ENCODE measurements at places on chromosomes 11 and 22.
A peak's percentile ranks its signal among the peaks of the same experiment; 100 is the strongest.

- peaks cover 36% of the 10 kb centered on the region for H3K36me3 ChIP-seq
- H3K4me3 ChIP-seq = no peak overlapping the region
- no peaks in the 10 kb centered on the region for H3K4me1 ChIP-seq
- no peak overlapping the region for H3K27ac ChIP-seq
Observed at GRCh38 chr11:46808799-46809431, 37.2 kb downstream of the CKAP5 start.

DNA sequence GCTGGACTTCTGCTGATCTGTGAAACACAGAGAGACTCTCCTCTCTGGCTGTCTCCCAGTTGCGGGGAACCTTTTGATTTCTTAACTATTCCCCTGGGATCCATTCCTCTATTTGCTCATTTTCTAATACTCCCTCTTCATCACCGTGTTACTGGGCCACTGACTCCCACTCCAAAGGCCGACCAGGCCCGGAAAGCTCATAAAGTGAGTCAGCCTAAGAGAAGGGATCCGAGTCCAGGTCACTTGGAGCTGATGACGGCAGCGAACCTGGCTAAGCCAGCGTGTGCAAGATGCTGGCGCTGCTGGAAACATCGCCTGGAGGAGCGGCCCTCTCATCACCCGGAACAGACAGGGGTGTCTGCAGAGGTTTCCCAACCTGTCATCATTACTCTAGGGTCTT is 112.8 kb downstream of the FBXO7 start:
- DNase-seq = no peak
- no peaks in the 10 kb centered on the region for H3K36me3 ChIP-seq
- no peaks in the 10 kb centered on the region for H3K27me3 ChIP-seq
- H3K27ac ChIP-seq = no peak overlapping the region

- no peaks in the 10 kb centered on the region for H3K36me3 ChIP-seq
- no peak overlapping the region for H3K27ac ChIP-seq
- peaks cover 20% of the 10 kb centered on the region for H3K27me3 ChIP-seq
- no peak for DNase-seq
- H3K4me1 ChIP-seq = no peaks in the 10 kb centered on the region
Observed at GRCh38 chr11:134003792-134004495, 47.2 kb upstream of the IGSF9B start.

GRCh38 chr11:45538363-45538762 is 127.1 kb downstream of the CHST1 start:
- no peak overlapping the region for H3K27ac ChIP-seq
- peaks cover 5% of the 10 kb centered on the region for H3K27me3 ChIP-seq
- H3K4me1 ChIP-seq = no peaks in the 10 kb centered on the region
- no peak overlapping the region for H3K4me3 ChIP-seq

- peaks cover 11% of the 10 kb centered on the region for H3K36me3 ChIP-seq
- H3K4me3 ChIP-seq = no peak overlapping the region
- H3K27ac ChIP-seq = no peak overlapping the region
- no peak for DNase-seq
- no peaks in the 10 kb centered on the region for H3K27me3 ChIP-seq
- no peaks in the 10 kb centered on the region for H3K4me1 ChIP-seq
Observed at GRCh38 chr11:9473408-9473807, 12.6 kb downstream of the ZNF143 start.

DNA sequence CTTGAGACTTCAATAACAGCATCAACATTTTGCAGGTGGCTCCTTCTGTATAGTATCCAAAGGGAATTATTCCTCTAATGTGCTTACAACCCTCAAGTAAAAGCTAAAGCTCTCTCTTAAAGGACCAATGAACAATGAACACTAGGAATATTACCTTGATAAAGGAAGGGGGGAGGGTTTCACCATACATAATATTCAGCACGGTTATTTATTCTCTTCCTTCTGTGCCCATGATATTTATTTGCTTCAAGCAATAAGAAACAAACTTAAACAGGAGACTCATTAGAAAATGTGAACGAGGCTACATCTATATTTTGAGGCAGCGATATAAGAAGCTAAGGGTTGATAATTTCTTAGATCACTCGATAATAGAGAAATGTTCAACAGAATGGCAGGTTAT is 21.2 kb downstream of the BLID start:
- no peaks in the 10 kb centered on the region for H3K27me3 ChIP-seq
- no peak for DNase-seq
- H3K27ac ChIP-seq = peak overlapping the region; percentile 93

DNA sequence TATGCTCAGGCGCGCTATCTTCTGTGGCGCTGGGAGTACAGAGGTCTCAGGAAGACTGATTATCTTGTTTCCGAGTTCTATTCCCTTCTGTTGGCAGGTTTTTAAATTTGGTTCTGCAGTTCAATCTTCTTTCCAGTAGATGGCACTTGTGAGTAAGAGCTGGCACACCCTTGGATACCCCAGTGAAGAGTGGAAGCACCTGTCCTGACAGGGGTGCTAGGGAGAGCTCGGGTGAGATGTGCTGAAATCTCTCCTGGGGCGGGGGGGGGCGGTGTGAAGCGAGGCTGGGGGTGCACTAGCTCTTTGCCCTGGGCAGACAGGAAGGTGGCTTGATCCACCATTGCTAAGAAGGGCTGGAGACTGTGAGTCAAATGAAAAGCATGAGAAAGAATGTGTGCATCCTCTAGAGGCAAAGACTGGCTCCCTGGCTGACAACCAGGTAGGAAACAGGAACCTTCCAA is 679.9 kb upstream of the CCDC179 start:
- peaks cover 10% of the 10 kb centered on the region for H3K27me3 ChIP-seq
- no peak overlapping the region for H3K4me3 ChIP-seq
- peak; percentile 63 for DNase-seq
- no peak overlapping the region for H3K27ac ChIP-seq
- peaks cover 5% of the 10 kb centered on the region for H3K4me1 ChIP-seq
- no peaks in the 10 kb centered on the region for H3K36me3 ChIP-seq

DNA sequence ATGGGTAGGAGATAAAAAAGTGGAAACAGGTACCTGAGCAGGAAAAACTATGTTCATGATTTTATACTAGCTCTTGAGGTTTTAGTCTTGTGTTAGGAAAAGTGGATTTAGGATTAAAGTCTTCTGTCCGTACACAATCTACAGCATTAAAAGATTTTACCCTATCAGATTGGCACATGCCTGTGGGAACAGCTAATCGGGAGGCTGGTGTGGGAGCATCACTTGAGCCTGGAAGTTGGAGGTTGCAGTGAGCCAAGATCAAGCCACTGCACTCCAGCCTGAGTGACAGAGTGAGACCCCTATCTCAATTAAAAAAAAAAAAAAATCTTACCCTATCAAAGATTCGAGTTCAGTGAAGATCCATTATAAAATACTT is 12.2 kb upstream of the CRKL start:
- H3K27me3 ChIP-seq = no peaks in the 10 kb centered on the region
- peak overlapping the region; percentile 87 for H3K27ac ChIP-seq
- peaks cover 24% of the 10 kb centered on the region for H3K4me1 ChIP-seq
- no peak for DNase-seq

DNA sequence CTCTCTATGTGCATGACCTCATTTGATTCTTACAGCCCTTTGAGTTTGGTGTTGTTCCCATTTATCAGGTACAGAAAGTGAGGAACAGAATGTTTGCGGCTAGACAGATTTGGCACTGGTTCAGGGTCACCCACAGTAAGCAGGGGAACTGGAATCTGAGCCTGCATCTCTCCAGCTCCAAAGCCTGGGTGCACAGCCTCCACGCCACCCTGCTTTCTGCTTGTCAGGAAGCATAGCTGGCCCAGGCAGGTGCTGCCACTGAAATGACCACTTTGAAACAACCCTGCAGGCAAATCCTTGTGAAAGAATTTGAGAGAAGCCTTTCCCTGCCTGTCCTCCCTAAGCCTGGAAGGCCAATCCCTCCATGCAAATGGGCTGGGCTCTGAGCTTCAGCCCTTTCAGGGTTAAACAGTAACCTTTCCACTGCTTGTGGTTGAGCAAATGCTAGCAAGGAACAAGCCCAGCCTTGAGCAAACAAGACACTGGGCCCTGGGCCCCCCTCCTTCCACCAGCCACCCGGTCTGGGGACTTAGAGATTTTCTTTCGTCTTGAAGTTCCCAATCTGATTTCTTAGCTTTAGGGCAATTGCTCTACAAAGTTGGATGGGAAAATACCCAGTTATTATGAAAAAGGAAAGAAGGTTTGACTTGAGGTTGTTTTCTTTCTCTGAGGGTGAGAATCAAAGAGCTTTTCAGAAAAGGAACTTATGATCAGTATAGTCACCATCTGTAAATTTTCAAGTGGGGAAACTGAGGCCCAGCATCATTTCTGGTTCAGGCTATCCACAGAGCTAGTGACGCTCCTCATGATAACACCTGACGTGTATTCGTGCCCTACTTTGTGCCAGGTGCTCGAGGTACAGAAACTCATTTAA is 19.4 kb downstream of the EHF start:
- no peak overlapping the region for H3K27ac ChIP-seq
- peaks cover 3% of the 10 kb centered on the region for H3K27me3 ChIP-seq
- no peaks in the 10 kb centered on the region for H3K36me3 ChIP-seq
- no peak overlapping the region for H3K4me3 ChIP-seq
- DNase-seq = no peak
- H3K4me1 ChIP-seq = no peaks in the 10 kb centered on the region

GRCh38 chr11:86672007-86672621 is at the start of gene ME3:
Gene ME3, minus strand, starts transcription at chr11:86672616.
- peak within 1 kb of the TSS; percentile 78 for H3K4me3 ChIP-seq
- H3K27me3 ChIP-seq = no peaks in the 10 kb centered on the region

DNA sequence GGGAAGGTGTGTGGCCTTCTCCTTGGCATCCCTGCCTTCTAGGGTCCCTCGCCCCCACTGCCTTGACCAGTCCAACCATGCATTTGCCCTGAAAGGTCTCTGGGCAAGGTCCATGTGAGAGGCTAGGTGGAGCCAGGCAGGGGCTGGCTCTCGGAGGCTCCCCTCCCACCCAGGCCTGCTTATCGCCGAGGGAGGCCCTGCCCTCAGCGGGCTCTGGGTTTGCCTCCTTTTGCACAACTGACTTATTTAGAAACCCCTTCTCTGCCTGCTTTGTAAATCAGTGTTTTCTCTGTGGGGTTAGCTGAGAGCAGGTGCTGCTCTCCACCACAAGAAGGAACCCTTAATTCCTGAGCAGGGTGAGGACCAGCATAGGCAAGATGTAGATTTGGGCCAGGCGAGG is 47.7 kb downstream of the CD82 start:
- no peak overlapping the region for H3K27ac ChIP-seq
- no peak for DNase-seq
- no peak overlapping the region for H3K4me3 ChIP-seq
- H3K4me1 ChIP-seq = peaks cover 2% of the 10 kb centered on the region

DNA sequence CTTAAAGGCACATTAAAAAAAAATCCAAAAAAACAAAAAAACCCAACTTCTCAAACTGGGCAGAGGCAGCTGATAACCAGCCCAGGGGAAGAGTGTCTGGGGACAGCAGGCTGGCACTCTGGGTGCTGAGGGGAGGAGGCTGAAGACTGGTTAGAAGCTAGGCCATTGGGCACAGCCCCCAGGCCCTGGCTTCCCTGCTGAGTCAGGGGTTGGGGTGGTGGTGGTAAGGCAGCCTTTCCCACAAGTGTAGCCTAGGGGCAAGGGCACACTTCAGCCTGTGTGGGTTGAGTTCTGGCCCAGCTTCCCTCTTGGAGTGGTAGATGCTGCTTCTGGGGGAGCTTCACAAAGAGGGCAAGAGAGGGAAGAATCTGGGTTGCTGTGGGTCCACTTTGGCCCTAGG is 16.3 kb upstream of the ARFGAP3 start:
- no peak overlapping the region for H3K27ac ChIP-seq
- H3K36me3 ChIP-seq = peaks cover 6% of the 10 kb centered on the region
- no peaks in the 10 kb centered on the region for H3K27me3 ChIP-seq

GRCh38 chr11:57073128-57073527 is 84.4 kb downstream of the OR5AK2 start:
- no peaks in the 10 kb centered on the region for H3K36me3 ChIP-seq
- H3K4me3 ChIP-seq = no peak overlapping the region
- H3K27ac ChIP-seq = peak overlapping the region; percentile 49
- H3K4me1 ChIP-seq = peaks cover 31% of the 10 kb centered on the region

GRCh38 chr11:33065445-33066178 is 26.2 kb downstream of the TCP11L1 start:
- peak; percentile 67 for DNase-seq
- H3K27ac ChIP-seq = no peak overlapping the region
- no peaks in the 10 kb centered on the region for H3K27me3 ChIP-seq
- peaks cover 22% of the 10 kb centered on the region for H3K36me3 ChIP-seq
- H3K4me1 ChIP-seq = peaks cover 31% of the 10 kb centered on the region
- no peak overlapping the region for H3K4me3 ChIP-seq

DNA sequence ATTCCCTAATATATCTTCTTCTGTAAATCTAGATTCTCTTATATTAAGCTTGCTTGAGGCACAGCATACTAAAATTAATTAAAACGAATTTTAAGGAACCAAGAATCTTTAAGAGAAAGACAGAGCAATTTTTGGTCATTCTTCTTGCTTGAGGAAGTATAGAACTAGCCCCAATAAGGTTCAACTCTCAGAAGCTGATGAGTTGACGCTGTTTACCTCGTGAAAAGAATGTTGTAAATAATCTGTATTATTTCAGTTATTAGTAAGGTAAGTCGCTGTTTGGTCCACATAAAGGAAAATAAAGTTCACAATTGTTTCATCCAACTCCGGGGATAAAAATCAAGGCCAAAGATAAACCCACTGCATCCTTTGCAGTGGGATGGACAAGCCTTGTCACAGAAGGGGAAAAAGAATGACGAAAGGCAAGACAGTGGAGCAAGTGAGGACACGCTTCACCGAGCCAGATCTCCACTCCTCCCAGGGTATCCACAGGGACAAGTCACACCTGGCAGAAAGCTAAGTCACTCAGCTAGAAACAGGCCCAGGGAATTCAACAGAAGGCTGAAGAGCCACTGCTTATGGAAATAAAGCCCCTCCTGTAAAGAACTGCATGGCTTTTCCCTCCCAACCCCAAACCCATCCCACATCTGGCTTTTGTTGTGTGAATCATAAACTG is 752 bp downstream of the POU2AF1 start:
- H3K4me3 ChIP-seq = peak overlapping the region; percentile 56
- H3K27me3 ChIP-seq = peaks cover 11% of the 10 kb centered on the region
- H3K27ac ChIP-seq = no peak overlapping the region
- no peak for DNase-seq
- peaks cover 10% of the 10 kb centered on the region for H3K4me1 ChIP-seq

DNA sequence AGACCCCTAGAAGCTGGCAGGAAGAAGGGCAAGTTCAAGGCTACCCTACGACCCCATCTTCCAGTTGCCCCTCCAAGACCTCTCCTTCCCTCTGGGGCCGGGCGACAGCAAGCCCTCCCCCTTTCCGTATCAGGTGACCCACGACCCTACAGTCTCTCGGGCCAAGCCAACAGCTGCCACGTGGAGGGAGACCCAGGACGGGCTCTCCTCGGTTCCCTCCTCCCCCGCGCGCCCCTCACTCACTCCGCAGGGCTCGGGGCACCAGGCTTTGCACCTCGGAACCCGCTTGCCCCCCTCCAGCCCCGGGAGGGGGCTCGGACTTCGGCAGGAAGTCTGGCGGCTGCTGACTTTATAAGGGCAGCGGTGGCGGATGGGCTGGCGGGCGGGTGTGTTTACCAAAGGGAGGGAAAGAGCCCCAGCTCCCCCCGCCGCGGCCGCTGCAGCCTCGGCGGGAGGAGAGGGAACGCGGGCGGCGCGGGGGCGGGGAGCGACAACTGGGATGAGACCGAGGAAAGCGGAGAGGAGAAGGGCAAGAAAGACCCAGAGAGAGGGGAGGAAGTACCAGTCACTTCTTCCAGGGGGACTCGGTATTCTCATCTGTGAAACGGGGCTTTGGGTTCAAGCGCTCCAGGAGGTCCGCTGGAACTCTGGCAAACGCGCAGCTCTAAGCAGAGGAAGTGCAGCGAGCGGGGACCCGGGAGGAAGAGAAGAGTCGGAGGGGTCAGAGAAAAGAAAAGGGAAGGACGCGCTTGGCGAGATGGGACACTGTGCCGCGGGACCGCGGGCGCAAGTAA is 767 bp downstream of the SLC43A1 start:
- H3K4me3 ChIP-seq = peak overlapping the region; percentile 99
- H3K27ac ChIP-seq = no peak overlapping the region
- peaks cover 4% of the 10 kb centered on the region for H3K4me1 ChIP-seq
- no peaks in the 10 kb centered on the region for H3K27me3 ChIP-seq
- DNase-seq = peak; percentile 74
- H3K36me3 ChIP-seq = no peaks in the 10 kb centered on the region

Measured in GM23248 (cell line).